Cardiac muscle cell (in vitro differentiated cells and primary cell): ENCODE measurements at places on chromosomes 11 and 22.

GRCh38 chr11:94700622-94701021 is 67.5 kb upstream of the AMOTL1 start:
- no peak for DNase-seq

GRCh38 chr22:37801946-37802309 is 5.8 kb upstream of the GCAT start:
- no peak for DNase-seq

GRCh38 chr22:20811171-20811570 is 37.3 kb downstream of the SERPIND1 start:
- no peak for DNase-seq

- no peak for DNase-seq
Measured at GRCh38 chr11:36044636-36045035, 100.8 kb downstream of the LDLRAD3 start.

GRCh38 chr22:23106344-23106743 is 35.4 kb downstream of the RSPH14 start:
- DNase-seq: no peak

- no peak for DNase-seq
Measured at GRCh38 chr11:113473983-113474361, 1.2 kb downstream of the DRD2 start.

GRCh38 chr11:69180726-69181125 is 25.0 kb downstream of the SMIM38 start:
- DNase-seq: no peak

DNA sequence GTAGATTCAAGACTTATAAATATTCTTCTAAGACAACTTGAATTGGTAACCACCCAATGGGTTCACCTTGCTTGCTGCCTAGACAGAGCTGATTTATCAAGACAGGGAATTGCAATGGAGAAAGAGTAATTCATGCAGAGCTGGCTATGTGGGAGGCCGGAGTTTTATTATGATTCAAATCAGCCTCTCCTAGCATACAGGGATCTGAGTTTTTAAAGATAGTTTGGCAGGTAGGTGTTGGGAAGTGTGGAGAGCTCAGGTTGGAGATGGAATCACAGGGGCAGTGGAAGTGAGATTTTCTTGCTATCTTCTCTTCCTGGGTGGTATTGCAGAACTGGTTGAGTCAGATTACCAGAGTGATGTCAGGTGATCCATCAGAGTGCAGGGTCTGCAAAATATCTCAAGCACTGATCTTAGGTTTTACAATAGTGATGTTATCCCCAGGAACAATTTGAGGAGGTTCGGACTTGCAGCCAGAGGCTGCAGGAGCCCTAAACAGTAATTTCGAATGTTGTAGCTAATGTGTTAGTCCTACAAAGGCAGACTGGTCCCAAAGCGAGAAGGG is 1448.6 kb upstream of the RAG2 start:
- no peak for DNase-seq

DNA sequence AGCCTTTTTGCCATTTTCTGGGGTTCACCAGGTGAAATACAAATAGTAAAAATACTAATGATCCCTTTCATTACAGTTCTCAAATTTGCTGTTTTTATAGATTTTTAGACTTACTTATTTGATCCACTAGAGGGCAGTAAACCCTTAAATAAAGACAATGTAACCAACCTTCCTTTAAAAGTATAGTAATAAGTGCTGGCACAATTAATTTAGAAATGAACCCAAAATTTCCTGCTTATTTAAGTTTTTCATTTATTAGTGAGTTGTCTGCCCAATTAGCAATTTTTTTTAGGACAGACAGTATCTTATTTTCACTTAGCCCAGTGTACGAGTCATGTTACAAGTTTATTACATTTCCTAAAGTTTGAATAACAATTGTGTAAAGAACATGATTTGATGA is 4.7 kb downstream of the DDIAS start:
- peak; percentile 56 for DNase-seq

GRCh38 chr11:63042596-63042995 is 27.0 kb upstream of the SLC22A8 start:
- DNase-seq: no peak

- no peak for DNase-seq
Measured at GRCh38 chr11:45941285-45941684, 18.8 kb downstream of the LARGE2 start.

GRCh38 chr22:46054091-46055073 is 77.4 kb upstream of the WNT7B start:
- DNase-seq: peak; percentile 83

- no peak for DNase-seq
Measured at GRCh38 chr11:75728992-75729391, 11.4 kb downstream of the MOGAT2 start.

- no peak for DNase-seq
Measured at GRCh38 chr11:112459001-112459400, 198.3 kb upstream of the PLET1 start.
